Activated CD4-positive, alpha-beta T cell treated with anti-CD3 and anti-CD28 coated beads, Interleukin-10, Interleukin-2, amounts not matched to agents 100 ng/mL and 50 ng/mL, durations not matched to agents 16 hours and 8 hours (primary cell): ENCODE measurements at places on chromosomes 3 and 15.
A peak's percentile ranks its signal among the peaks of the same experiment; 100 is the strongest.

GRCh38 chr3:123694366-123695087 is 109.7 kb upstream of the HACD2 start:
- DNase-seq: no peak

DNA sequence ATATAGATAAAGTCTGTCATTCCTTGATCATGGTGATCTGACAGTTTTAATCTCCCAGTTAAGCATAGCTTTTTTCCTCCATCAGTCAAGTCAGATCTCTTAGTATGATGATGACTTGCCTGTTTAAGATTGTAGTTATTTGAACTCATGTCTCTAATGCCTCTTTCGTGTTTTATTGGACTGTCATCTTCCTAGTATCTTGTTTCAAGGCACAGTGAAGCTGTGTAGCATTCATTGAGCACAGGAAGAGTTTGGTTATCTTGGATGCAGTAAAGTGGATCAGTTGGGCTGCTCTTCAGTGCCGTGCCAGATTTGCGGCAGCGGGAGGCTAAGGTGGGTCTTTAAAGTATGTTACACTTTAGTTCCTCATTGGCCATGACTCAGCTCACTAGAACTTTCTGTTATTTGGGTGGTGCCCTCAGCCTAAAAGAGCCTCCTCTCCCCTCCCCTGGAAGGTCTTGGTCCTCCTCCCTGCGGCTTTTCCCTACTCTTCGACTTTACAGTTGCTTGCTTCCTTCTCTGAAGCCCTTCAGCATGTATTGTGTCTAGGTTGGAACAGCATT is 45.7 kb upstream of the SKOR1 start:
- DNase-seq: no peak

DNA sequence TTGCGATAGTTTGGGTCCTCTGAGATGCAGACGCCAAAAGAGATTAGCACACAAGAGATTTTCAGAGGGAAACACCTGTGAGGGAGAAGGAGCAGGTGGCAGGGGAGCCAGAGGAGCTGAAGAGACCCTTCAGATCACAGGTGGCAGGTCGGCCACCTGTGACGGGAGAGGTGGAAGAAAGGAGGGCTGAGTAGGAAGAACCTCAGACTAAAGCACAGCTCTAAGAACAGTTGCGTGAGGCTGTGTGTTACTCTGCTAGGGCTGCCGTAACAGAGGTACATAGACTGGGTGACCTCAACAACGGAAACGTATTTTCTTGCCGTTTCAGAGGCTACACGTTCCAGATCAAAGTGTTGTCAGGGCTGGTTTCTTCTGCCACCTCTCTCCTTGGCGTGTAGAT is 38.5 kb downstream of the C2CD4A start:
- DNase-seq: no peak

DNA sequence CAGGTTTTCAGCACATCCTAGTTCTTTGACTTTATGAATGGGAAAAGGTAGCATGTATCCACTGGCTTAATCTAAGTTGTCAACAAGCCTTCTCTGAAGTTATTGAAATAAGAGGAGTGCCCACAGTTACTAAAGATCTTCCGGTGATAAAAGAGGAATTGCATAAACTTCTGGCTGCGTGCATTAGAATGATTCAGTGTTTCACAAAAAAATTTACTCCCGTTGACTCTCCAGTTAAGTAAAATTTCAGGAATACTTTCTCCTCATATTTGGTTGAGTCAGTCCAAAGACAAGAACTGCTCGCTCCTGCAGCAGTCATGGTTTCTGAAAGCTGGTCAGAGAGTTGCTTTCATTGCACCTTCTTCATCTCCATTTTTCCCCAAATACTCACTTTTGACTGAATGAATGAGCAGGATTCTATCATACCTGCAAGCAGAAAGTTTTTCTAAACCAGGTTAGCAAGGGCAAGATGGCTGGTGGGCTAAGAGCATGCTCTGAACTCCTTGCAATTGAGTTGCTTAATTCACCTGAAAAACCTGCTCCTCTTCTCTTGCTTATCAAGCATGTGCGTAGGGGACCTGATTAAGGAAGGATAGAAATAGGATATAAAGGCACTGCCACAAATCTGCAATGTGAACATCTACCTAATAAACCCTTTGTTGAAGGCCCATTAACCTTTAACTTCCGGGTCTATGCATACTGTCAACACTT is 64.2 kb upstream of the TIMP4 start:
- no peak for DNase-seq

GRCh38 chr3:121295452-121295851 is 250.3 kb downstream of the POLQ start:
- DNase-seq: no peak

DNA sequence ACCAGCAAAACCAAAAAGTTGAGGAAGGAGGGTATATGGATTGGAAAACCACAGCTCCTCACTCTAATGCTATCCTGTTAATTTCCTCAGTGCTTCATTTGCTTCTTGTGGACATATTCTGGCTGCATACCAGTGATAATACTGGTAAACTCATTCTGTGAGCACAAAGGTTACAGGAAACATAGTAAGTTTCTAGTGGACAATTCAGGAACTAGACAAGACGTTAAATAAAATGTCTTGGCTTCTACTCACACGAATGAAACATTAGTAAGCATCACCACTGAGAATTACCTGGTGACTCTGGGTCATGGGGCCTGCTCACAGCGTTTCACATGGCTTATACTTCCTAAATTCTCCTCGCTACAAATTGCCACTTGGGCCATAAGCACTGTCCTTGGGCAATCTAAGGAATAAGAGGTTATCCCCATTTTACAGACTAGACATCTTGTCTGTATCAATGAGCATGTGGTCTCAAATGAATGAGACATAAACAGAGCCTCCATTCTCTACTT is 20.1 kb upstream of the PPIB start:
- no peak for DNase-seq

DNA sequence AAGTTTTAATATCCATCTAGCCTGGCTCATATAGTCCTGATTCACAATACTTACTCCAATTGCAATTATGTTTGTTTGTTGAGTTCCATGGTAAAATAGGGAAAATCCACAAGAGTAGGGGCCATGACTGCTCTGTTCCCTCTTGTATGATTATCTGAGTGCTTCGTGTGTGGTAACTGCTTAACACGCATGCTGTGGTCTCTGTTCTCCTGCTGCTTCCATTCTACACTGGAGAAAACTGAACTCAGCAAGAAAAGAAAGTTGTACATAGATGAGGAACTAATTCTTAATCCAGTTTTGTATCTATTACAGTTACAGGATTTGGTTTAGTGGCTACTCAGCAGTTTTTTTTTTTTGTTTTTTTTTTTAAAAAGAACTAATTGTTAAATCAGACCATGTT is 223.0 kb upstream of the SATB1 start:
- DNase-seq: no peak

DNA sequence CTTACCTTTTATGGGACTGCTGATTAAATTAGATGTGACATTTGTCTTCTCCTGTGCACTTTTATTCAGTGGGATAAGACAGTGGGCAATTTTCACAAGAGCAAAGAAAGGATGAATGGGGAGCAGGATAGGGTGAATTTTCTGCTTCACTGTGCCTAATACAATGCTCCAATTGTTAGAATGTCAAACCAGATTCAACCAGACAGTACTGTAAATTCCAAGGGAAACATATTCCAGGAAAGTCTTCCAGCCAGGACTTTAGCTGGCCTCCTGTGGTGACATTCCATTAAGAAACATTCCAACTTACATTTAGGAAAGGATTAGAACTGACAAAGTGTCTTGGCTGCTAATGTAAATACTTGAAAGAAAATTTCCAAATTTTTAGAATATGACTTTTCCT is 100.1 kb upstream of the PROK2 start:
- DNase-seq: no peak

GRCh38 chr15:86588413-86588812 is 508.7 kb downstream of the AGBL1 start:
- no peak for DNase-seq

- DNase-seq: no peak
Observed at GRCh38 chr15:39579487-39580116, 1.3 kb upstream of the THBS1 start.

- peak; percentile 82 for DNase-seq
Observed at GRCh38 chr3:37993820-37994638, 3.4 kb downstream of the VILL start.
